Neural crest cell (in vitro differentiated cells): ENCODE measurements at places on chromosomes 3 and 15.

DNA sequence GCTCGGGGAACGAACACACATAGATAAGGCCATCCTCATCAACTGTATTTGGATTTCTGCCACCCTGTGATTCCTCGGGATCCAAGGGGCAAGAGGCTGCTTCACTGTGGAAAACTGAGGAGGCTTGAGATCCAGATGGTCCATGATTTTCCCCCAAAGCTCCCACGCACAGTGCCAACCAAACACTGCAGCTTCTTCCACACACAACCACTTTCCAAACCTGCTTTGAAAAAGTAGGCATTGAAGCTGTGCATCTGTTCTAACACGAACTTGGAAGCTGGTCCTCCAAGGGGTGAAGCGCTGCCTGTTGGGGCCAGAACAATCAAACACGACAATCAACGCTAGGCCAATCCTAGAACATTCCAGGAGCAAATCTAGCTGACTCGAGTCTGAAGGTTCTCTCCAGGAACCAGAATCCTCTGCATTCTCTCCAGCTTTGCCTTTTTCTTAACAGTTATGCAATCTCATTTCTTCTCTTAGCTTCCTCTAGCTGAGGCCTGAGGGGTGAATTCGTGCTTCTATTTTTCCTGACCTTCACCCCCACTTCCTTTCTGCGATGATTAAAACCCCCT lies 104.4 kb downstream of the LRRK1 start:
- DNase-seq: no peak

DNA sequence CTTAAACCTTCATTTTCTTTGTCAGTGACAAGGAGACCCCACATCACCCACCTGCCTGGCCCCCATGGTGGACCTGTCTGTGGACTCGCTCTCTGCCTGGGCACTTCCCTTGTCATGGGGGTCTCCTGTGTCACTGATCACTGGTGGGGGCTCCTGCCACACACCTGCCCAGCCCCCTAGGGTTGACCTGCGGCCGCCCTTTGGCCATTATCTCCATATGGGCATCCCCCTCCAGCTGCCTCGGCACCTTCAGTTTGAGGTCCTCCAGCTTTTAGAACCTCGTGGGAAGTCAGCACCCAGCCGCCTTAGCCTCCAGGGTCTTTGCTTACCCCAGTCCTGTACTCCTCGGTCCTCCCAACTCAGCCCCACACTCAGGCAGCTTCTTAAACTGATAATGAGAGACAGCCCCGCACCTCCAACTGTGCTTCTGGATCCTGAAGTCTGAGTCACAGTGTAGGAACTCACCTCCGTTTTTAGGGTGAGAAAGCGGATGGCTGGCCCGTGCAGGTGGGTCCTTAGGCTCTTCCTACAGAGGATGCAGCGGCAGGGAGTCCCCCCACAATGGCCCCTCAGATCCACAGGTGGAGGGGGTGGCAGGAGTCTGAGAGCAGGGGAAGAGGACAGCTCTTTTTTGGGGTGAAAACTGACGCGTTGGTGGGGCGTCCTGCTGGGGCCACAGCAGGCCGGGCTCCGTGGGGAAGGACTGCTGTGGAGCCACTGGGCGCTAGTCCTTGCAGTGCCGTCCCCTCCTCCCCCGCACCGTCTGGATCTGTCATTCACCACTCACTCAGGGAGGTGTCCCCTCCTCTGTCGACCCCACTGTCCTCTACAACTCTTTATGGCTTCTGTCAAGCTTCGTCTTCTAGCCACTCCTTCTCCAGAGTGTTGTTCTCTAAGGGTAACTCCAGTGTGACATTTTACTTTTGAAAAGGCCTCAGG lies 8.7 kb upstream of the PRR23E start:
- no peak for DNase-seq

GRCh38 chr3:40192628-40193027 lies 116.9 kb upstream of the EIF1B start:
- DNase-seq: no peak

- no peak for DNase-seq
These were observed 11.3 kb upstream of the ATP10A start for GRCh38 chr15:25874379-25874778.

DNA sequence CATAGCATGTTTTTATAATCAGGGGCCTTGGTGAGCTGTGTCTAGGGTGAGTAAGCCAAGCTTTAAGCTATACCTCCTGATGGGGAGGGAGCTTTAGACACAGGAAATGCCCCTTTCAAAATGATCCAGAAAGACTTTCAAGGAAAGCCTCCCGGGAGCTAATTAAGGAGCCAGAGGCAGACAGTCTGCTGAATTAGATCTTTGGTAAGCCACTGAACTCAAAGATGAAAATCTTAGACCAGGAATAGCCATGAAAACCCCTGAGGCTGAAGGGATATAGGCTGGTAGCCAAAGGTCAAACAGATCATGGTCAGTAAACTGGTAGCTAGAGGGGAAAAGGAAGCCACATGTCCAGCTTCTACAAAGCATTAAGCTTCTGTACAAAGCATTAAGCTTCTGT lies 42.7 kb upstream of the GAP43 start:
- no peak for DNase-seq

- no peak for DNase-seq
These were observed 22.5 kb downstream of the PXK start for GRCh38 chr3:58355179-58355578.

DNA sequence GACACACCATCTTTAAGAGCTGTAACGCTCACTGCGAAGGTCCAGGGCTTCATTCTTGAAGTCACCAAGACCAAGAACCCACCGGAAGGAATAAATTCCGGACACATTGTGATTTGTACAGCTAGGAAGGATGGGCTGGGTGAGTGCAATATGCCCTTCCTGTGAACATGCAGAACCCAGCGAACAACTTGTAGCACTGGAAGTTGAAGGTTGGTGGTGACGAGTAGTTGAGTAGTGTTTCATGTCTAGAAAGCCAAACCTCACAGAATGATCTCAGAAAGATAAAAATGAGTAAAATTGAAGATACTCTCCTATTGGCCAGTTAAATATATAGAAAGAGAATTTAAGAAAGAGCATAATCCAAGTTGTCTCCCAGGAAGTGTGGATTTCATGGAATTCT lies 462.2 kb upstream of the CFAP20DC start:
- no peak for DNase-seq

GRCh38 chr3:94293793-94294195 lies 230.9 kb downstream of the NSUN3 start:
- no peak for DNase-seq

GRCh38 chr15:96416934-96417759 lies 86.6 kb downstream of the NR2F2 start:
- DNase-seq: no peak

DNA sequence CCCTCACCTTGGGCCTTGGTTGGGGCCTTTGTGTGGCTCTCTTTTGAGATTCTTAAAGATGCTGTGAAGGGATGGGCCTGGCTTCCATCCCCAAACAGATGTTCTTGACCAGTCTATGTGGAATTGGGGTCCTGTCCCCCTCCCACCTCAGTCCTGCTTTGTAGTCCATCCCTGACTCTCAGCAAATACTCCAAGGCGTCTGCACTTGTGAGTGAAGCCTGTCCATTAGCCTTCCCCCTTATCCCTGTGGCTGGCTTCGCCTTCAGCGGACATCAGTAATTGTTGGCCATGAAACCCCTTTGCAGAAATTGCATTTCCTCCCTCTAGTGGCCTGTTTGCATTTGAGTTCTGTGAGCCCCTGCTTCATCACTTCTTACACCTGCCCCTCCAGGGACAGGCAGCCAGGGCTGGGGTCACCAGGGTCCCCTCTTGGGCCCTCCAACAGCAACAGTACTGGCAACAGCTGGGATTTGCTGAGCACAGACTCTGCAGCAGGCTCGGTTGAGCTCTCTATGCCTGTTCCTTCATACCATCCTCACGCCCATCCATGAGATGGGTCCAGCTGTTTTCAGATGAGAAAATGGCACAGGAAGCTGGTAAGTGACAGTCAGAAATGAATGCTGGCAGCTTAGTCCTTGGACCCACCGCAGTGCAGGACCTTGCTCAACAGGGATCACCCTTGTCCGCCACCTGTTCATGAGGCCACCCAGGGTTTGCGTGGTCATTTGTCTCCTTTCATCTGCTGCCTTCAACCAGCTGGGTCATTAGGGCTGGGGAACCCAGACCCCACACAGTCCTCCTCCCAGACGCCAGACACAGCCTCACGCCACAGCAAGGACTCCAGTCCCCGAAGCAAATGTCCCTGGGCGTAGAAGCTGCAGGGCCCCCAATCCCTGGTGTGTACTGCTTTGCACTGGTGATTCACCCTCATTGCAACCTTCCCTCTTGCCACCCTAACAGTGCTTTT lies 8.9 kb upstream of the LRRK1 start:
- no peak for DNase-seq

DNA sequence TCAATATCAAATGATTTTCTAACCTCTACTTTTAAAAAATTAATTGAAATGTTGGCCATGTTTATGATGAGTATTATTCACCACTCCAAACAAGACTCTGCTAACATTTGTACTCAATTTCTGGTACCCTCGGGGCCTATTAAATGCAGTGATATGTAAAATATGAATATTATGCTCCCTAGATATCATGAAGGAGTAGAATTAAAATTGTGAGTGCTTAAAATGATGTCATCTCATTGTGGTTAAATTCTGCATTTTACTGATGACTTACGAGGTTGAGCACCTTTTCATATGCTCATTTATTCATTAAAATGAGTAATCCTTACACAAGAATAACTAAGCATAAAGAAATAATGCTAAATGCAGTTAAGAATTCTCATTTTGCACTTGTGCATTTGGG lies 159.9 kb downstream of the OCA2 start:
- no peak for DNase-seq

DNA sequence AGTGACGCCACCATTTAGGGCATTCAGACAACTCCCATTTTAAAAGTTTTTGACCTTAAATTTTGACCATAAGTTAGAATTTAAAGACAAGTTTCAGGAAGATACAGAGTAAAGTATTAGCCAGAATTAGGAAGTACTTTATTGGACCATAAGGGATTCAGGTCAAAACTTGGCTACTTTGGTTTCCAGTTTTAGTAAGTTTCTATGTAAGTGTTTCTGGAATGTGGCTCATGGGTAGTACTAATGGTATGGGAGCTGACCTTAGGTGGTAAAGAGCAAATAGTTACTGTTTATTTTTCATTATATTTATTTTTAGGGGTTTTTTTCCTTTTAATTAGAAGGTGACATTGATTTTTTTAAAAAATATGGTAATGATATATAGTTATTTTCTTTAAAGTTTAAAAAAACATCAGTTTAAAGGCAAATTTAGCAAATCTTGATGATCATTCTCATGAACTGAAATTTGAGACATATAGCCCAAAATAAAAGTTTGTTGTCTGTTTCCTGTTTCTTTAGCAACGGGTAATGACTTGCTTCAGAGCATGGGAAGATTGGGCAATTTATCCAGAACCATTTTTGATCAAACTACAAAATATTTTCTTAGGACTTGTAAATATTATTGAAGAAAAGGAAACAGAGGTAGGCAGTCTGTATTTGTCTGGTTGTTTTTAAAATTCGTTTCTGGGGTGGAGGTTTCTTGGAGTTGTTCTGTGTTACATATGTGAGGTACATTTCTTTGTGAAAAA lies 34.3 kb downstream of the U2SURP start:
- no peak for DNase-seq
